ENCODE measurements at places on chromosomes 12 and 14.

GRCh38 chr14:102927346-102927877, 4.9 kb downstream of the AMN start:
- DNase-seq: no peak

- no peak for DNase-seq
These were observed 14.6 kb upstream of the CCDC196 start for GRCh38 chr14:66471584-66471983.

DNA sequence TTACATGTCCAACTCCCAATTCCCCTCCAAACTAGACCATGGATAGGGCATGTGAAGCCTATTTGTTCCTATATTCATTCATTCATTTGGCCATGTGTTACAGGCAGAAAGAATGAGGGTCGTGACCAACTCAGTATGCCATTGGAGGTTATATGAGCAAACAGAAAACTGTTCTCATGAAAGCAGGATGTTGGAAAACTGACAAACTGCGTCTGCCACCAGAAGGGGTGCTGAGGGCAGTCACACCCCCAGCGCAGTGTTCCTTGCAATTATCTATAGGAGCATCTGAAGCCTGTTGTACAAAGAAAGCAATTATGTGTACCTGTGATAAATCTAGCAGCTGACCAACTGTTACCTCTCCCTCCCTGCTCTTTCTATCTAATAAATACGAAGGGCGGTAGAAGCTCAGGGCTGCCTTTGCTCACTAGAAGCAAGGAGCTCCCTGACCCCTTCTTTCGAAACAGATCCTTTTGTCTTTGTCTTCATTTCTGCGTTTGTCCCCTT, 21.1 kb downstream of the ENTPD5 start:
- DNase-seq: no peak

GRCh38 chr12:10867381-10867780, 16.7 kb downstream of the PRH1 start:
- DNase-seq: no peak

- DNase-seq: no peak
These were observed 214.7 kb upstream of the GARIN2 start for GRCh38 chr14:66974397-66975025.

- DNase-seq: no peak
These were observed 273.9 kb downstream of the BTG1 start for GRCh38 chr12:91871751-91872150.

- no peak for DNase-seq
These were observed 469.6 kb downstream of the NPAS3 start for GRCh38 chr14:33408291-33408690.

DNA sequence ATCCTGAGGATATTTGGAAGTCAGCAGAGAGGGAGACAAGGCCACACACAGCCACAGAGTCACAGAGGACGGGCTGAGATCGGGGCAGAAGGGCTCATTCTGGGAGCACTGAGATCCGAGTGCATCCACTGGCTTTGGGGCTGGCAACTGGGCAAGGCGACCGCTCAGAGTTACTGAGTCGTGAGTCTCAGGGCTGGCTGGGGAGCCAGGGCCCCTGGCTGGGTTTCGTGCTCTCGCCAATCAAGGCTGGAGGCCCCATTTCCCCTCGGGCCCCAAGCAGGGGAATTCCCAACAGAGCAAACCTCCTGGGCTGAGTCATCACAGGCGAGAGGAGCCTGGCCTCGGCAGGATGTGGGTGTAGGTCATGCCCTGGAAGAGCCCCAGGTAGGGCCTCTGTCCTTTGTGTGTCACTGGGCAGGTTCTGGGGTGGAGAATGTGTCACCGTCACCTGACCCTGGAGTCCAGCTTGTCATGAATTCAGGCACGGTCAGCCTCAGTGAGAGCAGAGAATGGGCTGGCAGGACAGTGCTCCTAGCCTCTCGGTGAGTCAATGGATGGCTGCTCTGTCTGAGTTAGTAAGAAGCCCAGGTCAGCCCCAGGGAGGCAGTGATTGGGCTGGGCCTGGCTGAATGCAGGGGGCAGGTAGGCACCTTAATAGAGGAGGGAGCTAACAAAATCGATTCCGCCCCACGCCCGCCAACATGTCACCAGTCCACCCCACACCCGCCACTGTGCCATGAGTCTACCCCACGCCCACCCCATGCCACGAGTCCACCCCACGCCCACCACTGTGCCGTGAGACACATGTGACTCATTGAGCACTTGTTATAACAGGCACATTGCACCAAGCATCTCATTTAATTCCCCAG, 16.9 kb downstream of the ASB2 start:
- DNase-seq: no peak

GRCh38 chr12:65608319-65608916, 215.9 kb upstream of the HMGA2 start:
- DNase-seq: no peak

DNA sequence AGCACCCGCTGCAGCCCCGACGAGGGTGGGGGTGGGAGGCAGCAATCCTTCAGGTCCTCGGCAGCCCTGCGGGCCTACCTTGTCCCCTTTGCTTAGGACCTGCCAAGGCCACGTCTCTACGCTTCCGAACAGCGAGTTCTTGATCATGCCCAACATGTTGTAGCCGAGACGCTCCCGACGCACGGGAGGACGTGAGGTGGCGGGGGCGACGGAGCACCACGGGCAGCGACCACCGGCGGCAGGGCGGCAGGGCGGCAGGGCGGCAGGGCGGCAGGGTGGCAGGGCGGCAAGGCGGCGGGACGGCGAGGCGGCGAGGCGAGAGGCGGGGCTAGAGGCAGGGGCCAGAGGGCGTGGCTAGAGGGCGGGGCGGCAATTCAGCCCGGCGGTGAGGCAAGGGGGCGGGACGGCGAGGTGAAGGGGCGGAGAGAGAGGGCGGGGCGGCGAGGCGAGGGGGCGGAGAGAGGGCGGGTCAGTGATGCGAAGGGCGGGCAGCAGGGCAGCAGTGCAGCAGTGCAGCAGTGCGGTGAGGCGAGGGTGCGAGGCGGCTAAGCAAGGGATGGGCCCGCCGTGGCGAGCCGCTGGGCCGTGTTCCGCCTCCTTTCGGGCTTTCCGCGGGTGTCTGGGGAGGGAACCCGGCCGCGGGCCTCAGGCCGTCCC, at the start of gene HEBP1:
Gene HEBP1 (minus strand): TSS at position 307 of the 657 bp plus-strand sequence. CDS start 151 bp downstream, at position 156.
- DNase-seq: peak; percentile 88

GRCh38 chr14:30243805-30244204, 315.2 kb upstream of the G2E3 start:
- no peak for DNase-seq

- peak; percentile 54 for DNase-seq
These were observed 17.1 kb upstream of the OR10P1 start for GRCh38 chr12:55619354-55620138.

DNA sequence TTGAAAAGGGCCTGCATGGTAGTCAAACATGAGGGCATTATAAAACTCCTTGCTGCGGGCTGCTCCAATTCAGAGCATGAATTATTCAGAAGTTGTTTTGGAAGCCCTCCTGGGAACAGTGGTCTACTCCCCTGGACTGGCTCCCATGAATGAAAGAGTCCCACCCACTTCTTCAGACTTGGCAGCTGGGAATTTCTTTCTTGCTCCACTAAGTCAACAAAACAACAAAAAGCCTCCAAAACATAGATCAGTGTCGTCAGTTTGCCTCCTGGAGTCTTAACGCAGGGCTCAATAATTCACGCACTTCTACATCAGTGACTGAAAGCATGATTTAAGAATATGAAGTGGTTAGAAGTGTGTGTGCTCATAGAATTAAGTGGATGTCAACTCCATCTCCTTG, 37.9 kb downstream of the AKAP6 start:
- peak; percentile 15 for DNase-seq

- no peak for DNase-seq
These were observed 42.2 kb downstream of the TAOK3 start for GRCh38 chr12:118330421-118331018.

DNA sequence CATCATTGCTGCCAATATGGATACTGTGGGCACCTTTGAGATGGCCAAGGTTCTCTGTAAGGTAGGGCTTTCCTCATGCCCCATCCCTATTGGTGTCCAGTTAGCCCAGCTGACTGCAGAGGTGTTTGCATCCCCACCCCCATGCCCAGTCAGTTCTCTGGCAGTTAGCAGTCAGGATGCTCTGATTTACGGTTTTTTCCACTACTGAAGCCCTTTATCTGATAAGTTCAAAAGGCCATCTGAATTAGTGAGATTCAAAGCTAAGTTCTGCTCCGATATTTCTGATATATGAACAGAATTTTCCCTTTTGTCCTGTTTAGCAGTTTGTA, 773 bp downstream of the GMPR2 start:
- DNase-seq: no peak

- no peak for DNase-seq
These were observed 71.1 kb downstream of the FUT8 start for GRCh38 chr14:65483647-65484046.

- no peak for DNase-seq
These were observed 117.8 kb upstream of the LHX5 start for GRCh38 chr12:113589437-113589836.

DNA sequence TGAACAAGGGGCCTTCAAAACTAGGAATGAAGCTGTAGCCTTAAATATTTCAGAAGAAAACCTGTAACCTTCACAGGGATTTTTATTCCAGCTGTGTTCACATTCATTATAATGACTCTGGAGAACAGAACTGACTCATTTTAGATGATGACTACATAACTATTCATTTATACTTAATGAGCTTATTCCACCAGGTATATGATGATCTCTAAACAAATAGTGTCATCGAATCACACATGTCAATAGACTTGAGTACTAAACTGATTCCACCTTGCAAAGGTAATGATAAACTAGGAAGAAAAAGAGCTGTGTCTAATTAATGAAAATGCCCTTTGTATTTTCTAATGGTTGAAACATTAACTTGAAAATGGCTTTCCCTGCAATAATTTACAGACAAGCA, 433.2 kb downstream of the PDZRN4 start:
- no peak for DNase-seq

DNA sequence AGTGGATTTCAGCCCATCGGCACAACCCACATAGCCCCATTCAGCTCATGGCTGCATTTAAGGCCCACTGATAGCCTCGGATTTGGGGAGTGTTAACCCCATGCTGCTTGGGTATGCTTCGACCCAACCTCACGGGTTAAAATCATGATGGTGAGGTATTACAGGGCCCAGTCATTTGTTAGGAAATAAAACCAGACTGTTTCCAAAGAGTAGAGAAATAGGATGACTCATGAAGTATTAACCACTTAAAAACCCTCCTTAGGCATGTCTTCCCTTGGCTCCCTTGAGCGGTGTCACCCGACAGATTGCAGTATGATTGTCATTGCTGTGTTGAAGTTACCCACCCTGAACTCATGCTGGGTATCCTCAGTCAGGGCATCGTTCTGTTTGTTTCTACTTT, 289.1 kb downstream of the CACNA1C start:
- no peak for DNase-seq

DNA sequence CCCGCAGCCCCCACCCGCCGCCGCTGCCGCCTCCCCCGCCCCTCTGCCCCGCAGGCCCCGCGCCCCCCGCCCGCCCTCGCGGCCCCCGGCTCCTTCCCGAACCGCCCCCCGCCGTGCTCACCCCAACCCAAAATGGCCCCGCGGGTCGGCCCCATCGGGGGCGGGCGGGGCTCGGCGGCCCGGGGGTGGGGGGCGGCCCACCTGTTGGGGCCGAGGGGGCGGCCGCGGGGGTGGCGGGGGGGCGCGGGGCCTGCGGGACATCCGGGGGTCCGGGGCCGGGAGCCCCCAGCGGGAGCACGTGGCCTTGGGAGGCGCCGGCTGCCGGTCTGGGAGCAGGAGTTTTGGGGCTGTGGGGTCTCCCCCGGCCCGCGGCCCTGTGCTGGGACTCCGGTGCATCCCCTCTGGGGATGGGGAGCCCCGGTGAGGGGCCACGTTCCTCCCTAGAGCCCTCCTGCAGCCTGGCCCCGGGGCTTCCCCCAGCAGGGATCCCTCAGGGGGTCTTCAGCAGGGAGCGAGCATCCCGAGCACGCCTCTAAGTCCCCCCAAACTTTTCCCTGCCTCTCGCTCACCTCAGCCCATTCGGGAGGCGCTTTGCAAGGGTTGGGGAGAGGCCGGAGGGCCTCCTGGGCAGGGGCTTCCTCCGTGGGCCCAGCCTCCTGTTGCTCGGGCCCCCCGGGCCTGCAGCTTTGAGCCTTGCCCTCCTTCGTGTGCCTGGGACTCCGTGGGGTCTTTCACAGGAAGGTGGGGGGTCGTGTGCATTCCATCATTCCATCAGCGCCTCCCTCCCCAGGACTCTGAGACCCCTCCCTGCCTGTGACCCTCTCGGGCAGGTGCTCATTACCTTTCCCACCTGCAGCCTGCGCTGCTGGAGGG, 710 bp downstream of the MTA1 start:
- DNase-seq: no peak

- no peak for DNase-seq
These were observed 67.3 kb upstream of the KCNH3 start for GRCh38 chr12:49471557-49471956.

- no peak for DNase-seq
These were observed 79.5 kb downstream of the PRIMA1 start for GRCh38 chr14:93708800-93709199.

GRCh38 chr14:73492670-73493069, 1.9 kb downstream of the RIOX1 start:
- DNase-seq: no peak

- no peak for DNase-seq
These were observed 8.6 kb downstream of the SPRYD4 start for GRCh38 chr12:56476972-56477432.

DNA sequence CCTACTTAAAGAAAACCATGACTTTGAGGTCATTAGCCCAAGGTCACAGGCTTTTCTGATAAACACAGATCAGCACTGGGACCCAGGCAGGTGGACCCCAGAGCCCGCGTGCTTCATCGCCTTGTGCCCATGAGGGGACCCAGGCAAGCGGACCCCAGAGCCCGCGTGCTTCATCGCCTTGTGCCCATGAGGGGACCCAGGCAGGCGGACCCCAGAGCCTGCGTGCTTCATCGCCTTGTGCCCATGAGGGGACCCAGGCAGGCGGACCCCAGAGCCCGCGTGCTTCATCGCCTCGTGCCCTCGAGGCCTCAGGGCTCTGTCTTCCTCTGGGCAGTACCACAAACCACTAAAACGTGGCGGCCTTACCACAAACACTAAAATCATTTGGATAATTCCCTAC, 31.7 kb downstream of the STX2 start:
- no peak for DNase-seq

GRCh38 chr12:91211866-91212265, 29.2 kb upstream of the DCN start:
- no peak for DNase-seq

DNA sequence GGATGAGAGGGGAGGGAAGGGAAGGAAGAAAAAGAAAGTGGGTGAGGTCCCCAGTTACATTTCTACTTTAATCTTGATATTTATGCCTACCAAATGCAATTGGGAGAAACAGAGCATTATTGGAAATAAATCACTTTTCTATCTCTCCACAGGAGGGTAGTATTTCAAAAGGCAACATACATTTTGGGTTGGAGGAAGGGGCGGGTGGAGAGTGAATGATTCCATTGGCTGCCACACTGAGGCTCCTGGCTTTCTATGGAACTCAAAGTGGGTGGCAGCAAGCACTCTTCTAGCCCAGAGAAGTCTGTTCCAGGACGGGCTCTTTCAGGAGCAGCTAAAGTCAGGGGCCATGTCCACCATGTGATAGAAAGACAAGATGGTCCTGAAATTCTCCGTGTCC, 441.3 kb downstream of the DAD1 start:
- DNase-seq: no peak

- DNase-seq: no peak
These were observed 165.7 kb downstream of the CAND1 start for GRCh38 chr12:67434671-67435370.

- DNase-seq: no peak
These were observed 115.5 kb upstream of the FKBP4 start for GRCh38 chr12:2679068-2679815.

Measured in NCI-H1436 (cell line).